ENCODE measurements at places on chromosomes 7 and 10.
A peak's percentile ranks its signal among the peaks of the same experiment; 100 is the strongest.

DNA sequence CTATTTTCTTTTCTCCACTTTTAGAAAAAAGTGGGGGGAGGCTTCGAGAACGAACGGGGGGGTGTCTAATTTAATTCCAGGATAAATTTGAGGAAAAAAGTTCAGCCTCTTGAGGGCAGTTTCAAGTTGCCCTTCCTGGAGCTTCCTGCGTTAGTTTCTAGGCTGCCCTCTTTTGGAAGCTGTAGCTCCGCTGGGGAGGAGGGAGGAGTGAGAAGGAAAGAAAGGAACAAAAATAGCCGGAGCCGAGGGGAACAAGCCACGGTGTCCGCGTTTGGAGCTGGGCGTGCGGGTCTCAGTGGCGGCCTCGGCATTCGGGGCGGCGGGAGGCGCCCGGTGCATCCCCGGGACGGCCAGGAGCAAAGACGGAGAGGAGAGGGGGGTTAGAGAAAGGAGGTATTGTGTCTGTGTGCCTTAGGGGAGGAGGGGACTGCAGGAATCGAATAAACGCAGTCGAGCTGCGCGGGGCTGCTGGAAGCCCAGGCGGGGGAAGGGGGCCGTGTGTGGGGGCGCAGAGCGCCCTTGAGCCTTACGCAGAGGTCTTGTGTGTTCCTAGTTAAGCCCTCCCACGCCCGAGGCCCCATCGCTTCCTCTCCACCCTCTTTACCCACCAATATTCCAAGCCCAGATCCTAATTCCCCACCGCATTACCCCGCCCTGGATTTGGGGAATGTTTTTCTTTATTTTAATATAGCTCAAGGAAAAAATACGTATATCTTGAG lies 2.0 kb upstream of the TNRC18 start:
- peak; percentile 83 for DNase-seq

DNA sequence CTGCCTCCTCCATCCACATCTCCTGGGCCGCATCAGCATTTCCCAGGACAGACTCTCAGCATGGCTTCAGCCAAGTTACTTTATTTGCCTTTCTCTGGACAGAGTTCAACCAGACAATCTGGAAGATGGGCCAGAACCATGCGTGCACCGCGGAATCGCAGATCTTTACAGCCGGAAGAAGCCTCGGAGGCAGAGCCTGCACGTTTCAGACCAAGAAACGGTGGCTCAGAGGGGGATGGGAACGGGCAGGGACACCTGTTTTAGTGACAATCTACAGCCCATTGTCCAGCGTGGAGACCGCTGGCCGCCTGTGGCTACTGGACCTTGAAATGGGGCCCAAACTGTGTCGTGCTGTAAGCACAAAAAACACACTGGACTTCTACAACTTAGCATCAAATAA lies 3.5 kb downstream of the VIPR2 start:
- no peak for DNase-seq

GRCh38 chr10:72329290-72330068 lies 25.2 kb downstream of the DNAJB12 start:
- no peak for DNase-seq

GRCh38 chr7:138429577-138430250 lies 30.3 kb upstream of the TRIM24 start:
- no peak for DNase-seq

DNA sequence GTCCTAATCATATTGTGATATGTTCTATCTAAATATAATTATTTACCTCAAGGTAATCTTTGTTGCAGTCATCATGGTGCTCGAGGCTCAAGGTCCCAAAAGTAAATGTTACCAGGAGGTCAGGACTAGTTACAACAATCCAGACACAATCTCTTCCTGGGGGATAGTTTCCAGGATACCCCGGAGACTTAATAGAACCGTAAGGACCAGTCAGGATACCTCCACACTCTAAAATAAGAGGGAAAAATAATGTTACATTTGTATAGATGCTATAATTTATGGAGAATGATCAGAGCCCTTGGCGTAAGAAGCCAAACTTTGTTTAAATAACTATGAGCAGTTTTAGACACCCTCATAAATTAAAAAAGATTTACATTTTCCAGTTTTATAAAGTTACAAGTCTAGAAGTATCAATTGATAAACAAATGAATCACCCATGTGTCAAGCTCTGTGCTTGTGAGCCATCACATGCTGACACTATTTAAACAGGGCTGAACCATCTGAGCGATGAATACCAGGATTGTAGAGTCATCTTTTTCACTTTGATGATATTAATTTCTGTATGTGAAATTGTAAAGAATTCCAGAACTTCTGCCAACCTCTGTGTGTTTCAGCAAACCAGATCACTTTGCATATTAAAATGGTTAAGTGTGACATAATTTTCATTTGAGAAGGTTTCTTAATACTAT lies 41.3 kb downstream of the CUBN start:
- no peak for DNase-seq

DNA sequence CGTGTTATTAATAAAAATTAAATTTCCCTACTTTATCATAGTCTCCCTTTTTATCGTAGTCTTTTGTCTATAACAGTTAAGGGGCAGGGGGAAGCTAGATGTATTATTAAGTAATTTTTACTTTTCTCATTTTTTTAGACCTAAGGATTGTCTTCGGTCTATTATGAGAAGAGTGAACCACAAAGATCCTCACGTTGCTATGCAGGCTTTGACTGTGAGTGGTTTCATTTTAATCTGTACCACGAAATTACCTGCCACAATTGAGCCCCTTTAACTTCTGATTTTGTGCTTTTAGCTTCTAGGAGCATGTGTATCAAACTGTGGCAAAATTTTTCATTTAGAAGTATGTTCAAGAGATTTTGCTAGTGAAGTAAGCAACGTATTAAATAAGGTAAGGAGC lies 40.6 kb downstream of the STAM start:
- no peak for DNase-seq

- DNase-seq = no peak
Observed at GRCh38 chr10:48659790-48660189, 24.9 kb upstream of the WDFY4 start.

DNA sequence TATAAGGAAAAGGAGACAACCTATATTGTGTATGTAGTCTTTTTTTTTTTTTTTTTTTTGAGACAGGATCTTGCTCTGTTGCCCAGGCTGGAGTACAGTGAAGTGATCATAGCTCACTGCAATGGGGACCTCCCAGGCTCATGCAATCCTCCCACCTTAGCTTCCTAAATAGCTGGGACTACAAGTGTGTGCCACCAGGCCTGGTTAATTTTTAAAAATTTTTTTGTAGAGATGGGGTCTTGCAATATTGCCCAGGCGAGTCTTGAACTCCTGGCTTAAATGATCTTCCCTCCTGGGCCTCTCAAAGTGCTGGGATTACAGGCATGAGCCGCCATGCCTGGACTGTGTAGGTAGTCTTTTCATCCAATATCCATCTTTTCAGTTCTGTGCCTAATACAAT lies 78.7 kb upstream of the ARHGAP21 start:
- no peak for DNase-seq
